HL-60 (cell line): ENCODE measurements at places on chromosomes 4 and X.

DNA sequence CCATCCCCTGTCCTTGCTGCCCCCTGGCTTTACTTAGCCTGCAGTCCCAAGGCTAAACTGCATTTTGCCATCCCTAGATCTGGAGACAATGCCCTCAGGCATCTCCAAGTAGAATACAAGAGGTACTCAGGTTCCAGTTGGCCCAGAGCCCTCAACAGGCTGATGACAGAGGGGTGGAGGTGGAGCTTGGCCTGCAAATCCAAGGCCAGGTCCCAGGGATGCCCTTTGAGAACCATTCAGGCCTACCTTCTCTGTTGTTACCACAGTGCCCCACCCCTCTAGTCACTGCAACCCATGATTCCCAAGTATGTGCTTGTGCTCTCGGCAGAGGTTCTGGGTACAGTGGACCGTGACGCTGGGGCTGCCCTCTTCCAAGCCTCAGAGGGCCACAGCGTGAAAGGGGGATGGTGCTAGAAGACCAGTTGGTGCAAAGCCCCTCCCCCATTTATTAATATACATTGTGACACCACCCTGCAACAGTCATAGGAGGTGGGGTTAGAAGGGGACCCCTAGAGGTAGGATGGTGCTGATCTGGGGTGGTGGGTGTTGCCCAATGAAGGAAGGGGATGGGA lies 6.4 kb upstream of the UBA1 start:
- no peak for DNase-seq

GRCh38 chrX:48747415-48748016 lies 14.0 kb upstream of the GLOD5 start:
- DNase-seq = no peak

GRCh38 chr4:151744614-151745013 lies 16.2 kb downstream of the GATB start:
- no peak for DNase-seq

DNA sequence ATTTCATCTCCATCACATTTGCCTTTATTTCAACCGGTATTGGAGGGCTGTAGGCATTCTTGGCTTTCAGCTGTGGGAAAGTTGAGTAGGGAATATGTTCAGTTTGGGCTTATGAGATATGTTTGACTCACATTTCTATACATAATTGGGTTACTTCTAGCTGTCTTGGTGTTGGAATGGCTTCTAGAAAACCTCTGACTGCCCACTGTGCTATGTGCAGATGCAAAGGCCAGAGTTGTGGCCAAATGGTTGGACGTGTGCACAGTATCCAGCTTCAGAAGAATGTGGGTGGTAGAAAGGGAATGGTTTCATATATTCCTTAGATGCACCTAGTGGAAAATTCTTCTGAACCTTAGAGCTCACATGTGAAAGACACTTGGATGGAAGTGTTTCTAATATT lies 92.6 kb upstream of the H2AZ1 start:
- DNase-seq = no peak

DNA sequence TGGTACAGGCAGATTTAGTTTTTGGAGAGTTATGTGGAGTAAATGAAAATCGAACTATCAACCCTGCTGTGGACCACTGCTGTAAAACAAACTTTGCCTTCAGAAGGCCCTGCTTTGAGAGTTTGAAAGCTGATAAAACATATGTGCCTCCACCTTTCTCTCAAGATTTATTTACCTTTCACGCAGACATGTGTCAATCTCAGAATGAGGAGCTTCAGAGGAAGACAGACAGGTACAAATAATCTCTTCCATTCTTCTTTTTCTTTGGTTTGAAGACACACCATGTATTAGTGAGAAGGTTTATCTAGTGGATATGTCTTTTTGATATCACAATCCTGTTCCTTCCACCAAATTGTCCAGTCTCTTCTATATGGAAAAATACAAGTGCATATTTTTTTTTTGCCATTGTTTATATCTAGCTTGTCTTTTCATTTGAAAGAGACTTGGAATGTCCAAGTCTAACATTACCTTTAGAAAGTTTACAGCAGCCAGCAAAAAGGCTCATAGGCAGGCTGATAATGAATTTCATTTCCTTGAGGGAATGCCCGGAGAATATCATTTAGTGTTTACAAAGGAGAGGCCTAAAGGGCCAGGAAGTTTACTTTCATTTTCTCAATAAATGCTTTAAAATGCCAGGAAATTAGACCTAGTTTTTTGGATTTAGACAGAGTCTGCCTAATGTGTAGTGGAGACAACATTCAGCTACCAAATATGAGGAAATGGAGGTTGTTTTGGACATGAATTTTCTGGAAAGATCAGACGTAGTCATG lies 18.6 kb downstream of the AFM start:
- DNase-seq = no peak

- DNase-seq = no peak
These were observed 81.7 kb downstream of the ALPK1 start for GRCh38 chr4:112378858-112379257.

GRCh38 chrX:103063918-103064434 lies at the start of gene BEX1:
BEX1 (minus strand) TSS chrX:103064171; CDS start chrX:103063274, 897 bp downstream.
- DNase-seq = peak; percentile 79

- DNase-seq = no peak
These were observed 293.1 kb downstream of the CAMK2D start for GRCh38 chr4:113468165-113469022.

DNA sequence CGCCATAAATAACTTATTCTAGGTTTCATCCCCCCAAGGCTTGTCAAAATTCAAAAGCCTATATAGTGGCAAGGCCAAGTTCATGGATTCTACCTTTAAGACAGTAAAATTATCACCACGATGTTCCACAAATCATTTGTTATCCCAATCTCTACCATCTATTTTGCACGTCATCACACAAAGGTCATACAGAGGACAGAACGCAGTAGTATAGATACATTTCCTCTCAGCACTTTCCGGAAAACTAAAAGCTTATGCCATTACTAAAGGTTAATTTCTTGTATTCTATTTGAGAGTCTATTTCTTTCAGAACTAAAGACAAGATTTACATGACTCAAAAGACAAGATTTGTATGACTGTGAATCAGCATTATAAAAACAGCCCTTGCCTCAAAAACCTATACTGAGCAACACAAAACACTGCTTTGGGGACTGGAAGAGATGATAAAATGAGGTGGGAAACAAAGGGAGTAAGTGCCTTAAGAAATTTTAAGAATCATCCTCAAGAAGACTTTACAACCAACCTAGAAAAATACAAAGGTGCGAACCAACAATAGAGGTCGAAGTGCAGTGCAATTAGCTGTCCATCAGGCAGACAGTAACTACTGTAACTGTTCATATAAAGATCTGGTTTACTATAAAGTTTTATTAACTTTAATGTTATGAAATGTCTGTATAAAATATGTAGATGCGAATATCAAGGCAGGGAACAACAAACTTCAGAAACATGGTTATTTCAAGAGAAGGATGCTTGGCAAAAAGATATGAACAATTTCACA lies 7.6 kb downstream of the UBE2D3 start:
- no peak for DNase-seq

- no peak for DNase-seq
These were observed 1.8 kb downstream of the RBM3 start for GRCh38 chrX:48576108-48576507.

- no peak for DNase-seq
These were observed 321.3 kb downstream of the PTTG2 start for GRCh38 chr4:38281371-38282071.

GRCh38 chr4:6337331-6337935 lies 67.8 kb downstream of the WFS1 start:
- DNase-seq = no peak

GRCh38 chrX:154476821-154477220 lies 2.3 kb downstream of the LAGE3 start:
- DNase-seq = no peak

- DNase-seq = no peak
These were observed 19.5 kb downstream of the CNGA2 start for GRCh38 chrX:151754047-151754429.

DNA sequence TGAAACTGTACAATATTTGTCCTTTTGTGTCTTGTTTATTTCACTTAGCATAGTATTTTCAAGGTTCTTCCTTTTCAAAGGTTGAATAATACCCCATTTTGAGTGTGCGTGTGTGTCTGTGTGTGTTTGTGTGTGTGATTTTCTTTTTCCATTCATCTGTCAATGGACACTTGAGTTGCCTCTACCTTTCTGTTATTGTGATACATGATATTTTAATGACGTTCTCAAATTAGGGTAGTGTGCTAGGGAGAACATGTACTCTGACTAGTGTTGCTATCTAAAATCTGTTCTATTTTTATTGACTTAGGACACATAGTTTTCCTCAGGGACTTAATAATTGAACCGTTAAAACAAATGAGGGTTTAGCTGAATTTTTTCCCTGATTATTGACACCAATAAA lies 9.9 kb downstream of the MMRN1 start:
- DNase-seq = no peak

DNA sequence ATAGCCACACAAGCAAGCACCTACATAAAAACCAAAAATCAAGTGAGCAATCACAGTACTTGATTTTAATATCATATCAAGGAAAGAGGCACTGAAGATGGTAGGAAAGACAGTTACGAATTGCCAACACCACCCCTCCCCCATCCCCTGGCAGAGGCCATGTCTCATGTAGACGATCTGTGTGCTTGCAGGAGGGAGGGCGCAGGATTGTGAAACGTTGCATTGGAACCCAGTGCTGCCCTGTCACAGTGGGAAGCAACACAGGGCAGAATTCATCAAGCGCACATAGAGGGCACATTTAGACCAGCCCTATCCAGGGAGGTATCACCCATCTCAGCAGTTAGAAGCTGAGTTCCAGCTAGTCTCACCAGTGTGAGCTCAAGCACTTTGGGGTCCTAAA lies 359.8 kb downstream of the DMD start:
- DNase-seq = no peak

- DNase-seq = no peak
These were observed 135.3 kb downstream of the ZNF518B start for GRCh38 chr4:10321931-10322330.

DNA sequence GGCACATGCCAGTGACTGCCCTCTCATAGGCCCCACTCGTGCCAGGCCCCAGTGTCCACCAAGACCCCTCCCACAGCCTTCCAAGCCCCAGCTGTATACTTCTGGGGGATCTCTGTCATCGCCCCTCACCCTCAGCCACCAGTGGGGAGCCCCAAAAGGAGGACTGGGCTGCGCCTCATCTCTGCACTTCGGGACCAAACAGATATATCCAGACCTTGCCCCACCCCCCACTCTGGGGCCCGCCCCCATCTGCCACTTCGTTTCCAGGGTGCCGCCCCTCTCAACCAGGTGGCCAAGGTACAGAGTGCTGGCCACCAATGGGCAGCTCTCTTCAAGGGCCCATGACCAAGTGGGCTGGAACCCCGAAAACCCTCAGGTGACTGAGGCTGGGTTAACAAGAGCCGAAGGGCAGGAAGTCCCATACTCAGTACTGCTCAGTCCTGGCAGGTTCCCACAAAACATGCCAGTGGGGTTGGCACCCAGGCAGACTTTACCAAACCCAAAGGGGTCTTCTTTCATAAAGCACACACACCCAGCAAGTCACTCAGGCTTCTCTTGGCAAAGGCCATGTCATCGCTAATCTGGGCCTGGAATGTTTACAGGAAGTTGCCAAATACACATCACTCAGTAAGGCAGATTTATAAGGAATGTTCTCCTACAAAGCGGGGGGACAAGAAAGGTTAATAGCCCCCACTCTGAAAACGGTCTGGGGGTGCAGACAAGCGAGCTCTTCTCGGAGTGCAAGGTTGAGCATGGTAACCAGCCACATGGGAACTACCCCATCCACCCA lies 4.4 kb downstream of the ZFYVE28 start:
- no peak for DNase-seq

DNA sequence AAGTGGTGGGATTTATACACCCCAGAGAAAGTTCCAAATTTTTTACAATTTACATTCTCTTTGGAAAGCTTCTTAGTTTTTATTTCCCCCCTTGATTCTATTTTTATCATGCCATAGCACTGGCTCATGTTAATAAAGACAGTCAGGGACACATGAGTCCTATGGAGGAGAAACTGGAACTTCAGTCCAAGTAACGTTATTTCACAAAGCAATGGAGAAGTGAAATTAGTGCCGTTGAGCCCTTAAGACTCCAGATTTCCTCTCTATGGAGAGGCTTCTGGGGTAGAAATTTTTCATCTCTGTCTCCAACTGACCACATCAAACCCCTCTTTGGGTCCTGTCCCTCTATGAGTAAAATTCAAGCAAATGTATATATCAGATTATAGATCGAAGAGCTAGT lies 12.8 kb upstream of the TASL start:
- no peak for DNase-seq

DNA sequence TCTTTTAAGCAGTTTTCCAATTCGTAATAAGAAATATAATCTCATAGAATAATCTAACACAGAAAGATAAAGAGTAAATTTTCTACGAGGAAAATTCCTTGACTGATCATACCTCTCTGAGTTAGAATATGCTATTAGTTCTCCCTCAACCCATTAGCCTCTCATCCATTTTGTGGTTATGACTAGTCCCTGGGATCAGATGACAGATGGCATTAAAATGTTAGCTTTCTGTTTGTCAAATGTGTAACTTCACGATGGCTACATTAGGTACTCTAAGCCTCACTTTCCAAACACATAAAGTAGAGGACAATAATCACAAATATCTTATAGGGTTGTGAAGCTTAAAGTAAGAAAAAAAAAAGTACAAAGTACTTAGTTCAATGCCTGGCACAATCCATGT lies 112.2 kb downstream of the ZAR1 start:
- DNase-seq = no peak

GRCh38 chr4:2715426-2715825 lies 40.7 kb downstream of the TNIP2 start:
- no peak for DNase-seq

DNA sequence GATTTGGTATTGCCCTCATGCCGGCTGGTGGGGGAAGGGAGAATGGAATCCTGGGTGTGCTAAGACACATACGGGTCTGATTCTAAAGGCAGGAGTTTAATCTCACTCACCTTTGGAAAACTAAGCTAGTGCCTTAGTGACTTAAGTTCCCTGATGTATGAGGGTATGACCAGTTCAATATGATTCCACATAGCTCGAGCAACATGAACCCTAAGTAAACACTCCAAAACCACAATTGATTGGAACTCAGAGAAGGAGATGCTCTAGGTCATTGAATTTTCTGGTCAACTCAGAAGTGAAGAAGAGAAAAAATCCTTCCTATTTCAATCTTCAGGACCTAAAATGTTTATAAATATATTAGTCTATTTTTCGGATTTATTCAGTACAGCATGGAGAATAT lies 420.1 kb upstream of the INTU start:
- no peak for DNase-seq

GRCh38 chrX:63506320-63506719 lies 155.2 kb upstream of the SPIN4 start:
- no peak for DNase-seq

- DNase-seq = no peak
These were observed 86.8 kb upstream of the ZFP42 start for GRCh38 chr4:187908731-187909130.

- DNase-seq = no peak
These were observed 4.2 kb upstream of the JCHAIN start for GRCh38 chr4:70670332-70671014.

DNA sequence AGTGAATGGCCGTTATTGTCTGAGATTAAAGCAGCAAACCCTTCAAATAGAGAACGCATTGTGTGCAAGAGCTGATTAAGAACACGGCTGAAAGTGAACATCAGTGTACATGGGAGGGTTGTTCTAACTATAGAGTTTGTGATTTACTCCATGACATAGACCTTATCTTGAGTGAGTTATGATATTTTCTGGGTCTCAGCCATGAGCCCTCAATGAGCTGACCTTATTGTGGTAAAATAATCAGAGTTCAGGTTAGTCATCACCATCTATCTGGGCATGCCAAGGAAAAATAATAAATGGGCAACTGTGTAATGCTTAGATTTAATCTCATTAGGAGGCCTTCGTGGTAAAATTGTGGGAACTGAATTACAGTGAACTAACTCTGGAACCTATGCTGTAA lies 33.2 kb upstream of the CLDN24 start:
- DNase-seq = no peak

- no peak for DNase-seq
These were observed 45.8 kb downstream of the TSPAN5 start for GRCh38 chr4:98612318-98613250.
